Vein endothelial cell (primary cell): ENCODE measurements at places on chromosomes 2 and 18. TPM values are rescaled to one million over a fixed set of nuclear protein-coding genes. Genes with fewer than 3 reads are reported as not detected.

TSPYL6 gene
- total RNA-seq: 0.10 TPM in 1 of 2 replicates, not detected in the other

CCDC68 gene
- total RNA-seq: 1.6 and 2.3 TPM in 2 replicates

STAM2 gene
- total RNA-seq: 28.1 and 33.3 TPM in 2 replicates

PAX8 gene
- 0.48 and 1.3 TPM in 2 replicates for total RNA-seq

CTLA4 gene
- total RNA-seq: not detected in 2 replicates

ADI1 gene
- 35.3 and 40.1 TPM in 2 replicates for total RNA-seq

CNRIP1 gene
- total RNA-seq: 46.4 and 48.7 TPM in 2 replicates

CCDC195 gene
- not detected in 2 replicates for total RNA-seq

SLC9A4 gene
- total RNA-seq: under 0.01 TPM in 2 replicates

VAMP5 gene
- total RNA-seq: 40.1 and 44.1 TPM in 2 replicates

NRP2 gene
- 272 and 443 TPM in 2 replicates for total RNA-seq

POTEI gene
- 0.33 and 0.48 TPM in 2 replicates for total RNA-seq

LIMS4 gene
- total RNA-seq: 65.4 and 111 TPM in 2 replicates

RAB6D gene
- under 0.01 and 0.10 TPM in 2 replicates for total RNA-seq

CRYGD gene
- total RNA-seq: not detected in 2 replicates

AMER3 gene
- total RNA-seq: not detected in 2 replicates

SERPINB2 gene
- total RNA-seq: 0.65 and 3.7 TPM in 2 replicates

HTRA2 gene
- total RNA-seq: 32.9 and 42.8 TPM in 2 replicates

DLX1 gene
- total RNA-seq: 0.29 TPM in 1 of 2 replicates, not detected in the other

CYP1B1 gene
- total RNA-seq: 1.3 and 1.6 TPM in 2 replicates

SFTPB gene
- not detected in 2 replicates for total RNA-seq

LRRC30 gene
- total RNA-seq: not detected in 2 replicates

SATB2 gene
- total RNA-seq: 1.3 and 1.5 TPM in 2 replicates

GPBAR1 gene
- 0.10 and 0.33 TPM in 2 replicates for total RNA-seq

RAB6C gene
- total RNA-seq: not detected in 2 replicates

PTPRN gene
- not detected in 2 replicates for total RNA-seq

RAB17 gene
- total RNA-seq: 2.3 and 9.5 TPM in 2 replicates

C2orf72 gene
- under 0.01 TPM in 1 of 2 replicates, not detected in the other for total RNA-seq

USP14 gene
- 22.9 and 33.2 TPM in 2 replicates for total RNA-seq

CFAP65 gene
- total RNA-seq: not detected in 2 replicates

NEU2 gene
- total RNA-seq: not detected in 2 replicates

STARD6 gene
- 0.29 and 0.33 TPM in 2 replicates for total RNA-seq

SIGLEC15 gene
- 0.19 TPM in 1 of 2 replicates, not detected in the other for total RNA-seq

TRIM54 gene
- total RNA-seq: 0.10 and 0.33 TPM in 2 replicates

SERPINB4 gene
- total RNA-seq: not detected in 2 replicates

AQP12B gene
- total RNA-seq: not detected in 2 replicates

CD207 gene
- total RNA-seq: not detected in 2 replicates

DES gene
- under 0.01 TPM in 1 of 2 replicates, not detected in the other for total RNA-seq

OLA1 gene
- 87.2 and 134 TPM in 2 replicates for total RNA-seq

ZNF804A gene
- total RNA-seq: 0.33 and 0.38 TPM in 2 replicates

NTSR2 gene
- total RNA-seq: not detected in 2 replicates

GREB1L gene
- total RNA-seq: 6.0 and 12.4 TPM in 2 replicates

UGT1A5 gene
- total RNA-seq: not detected in 2 replicates

WDFY1 gene
- 112 and 127 TPM in 2 replicates for total RNA-seq
